ENCODE measurements at places on chromosomes 3 and 15.

DNA sequence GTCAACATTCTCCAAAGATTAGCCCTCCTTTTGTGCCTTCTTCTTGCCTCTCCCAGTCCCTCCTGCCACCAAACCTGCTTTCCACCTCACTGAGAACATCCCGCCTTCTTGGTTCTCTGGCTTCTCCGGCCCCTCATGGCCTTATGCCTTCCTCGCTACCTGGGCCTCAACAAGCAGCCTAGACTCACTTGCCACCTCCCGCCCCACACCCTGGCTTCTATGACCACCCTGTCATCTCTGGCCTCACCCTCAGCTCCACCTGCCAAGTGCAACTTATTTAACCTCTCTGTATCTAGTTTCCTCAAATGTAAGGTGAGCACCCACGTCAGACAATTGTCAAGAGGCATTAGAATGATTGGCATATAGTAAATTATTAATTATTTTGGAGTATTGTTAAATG lies 68.8 kb upstream of the MEX3B start:
- no peak for DNase-seq

- no peak for DNase-seq
Observed at GRCh38 chr3:9448071-9448470, 50.7 kb downstream of the SETD5 start.

DNA sequence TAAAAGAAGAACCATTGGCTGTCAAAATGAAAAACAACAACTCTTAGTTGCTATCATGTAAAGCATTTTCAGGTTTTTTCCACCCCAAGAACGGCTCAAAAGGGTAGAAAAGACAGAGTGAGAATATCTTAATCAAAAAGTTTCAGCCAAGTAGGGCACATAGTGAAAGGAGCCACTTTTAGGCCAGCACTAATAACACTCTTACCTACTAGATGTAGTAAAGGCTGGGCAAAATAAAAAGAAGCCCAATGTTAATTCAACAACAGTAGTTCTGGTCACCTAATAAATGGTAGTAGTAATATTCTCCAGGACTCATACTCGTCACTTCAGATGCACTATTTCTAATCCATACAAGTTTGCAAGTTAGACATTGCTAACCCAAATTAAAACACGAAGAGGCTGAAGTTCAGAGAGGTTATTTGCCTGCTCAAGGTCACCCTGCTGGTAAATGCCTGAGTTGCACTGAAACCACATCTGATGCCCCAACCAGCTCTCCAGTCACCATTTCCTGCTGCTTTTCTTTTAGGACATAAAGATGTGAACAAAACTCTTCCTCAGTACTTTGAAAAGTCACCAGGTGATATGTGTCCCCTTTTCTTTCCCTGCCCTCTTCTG lies 7.5 kb downstream of the GOLIM4 start:
- DNase-seq, result no peak

DNA sequence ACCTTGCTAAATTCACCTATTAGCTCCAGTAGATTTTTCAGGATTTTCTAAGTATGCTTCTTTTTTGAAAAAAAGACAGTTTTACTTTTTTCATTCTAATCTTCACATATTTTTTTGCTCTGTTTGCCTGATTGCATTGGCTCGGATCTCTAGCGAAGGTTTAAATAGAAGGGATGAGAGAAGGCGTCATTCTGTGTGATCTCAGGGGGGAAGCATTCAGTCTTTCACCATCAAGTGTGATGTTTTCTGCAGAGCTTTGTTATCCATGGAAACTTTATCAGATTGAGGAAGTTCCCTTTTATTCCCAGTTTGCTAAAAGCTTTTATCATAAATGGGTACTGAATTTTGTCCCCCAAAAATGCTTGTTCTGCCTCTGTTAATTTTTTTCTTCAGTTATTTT lies 120.3 kb downstream of the LRRK1 start:
- no peak for DNase-seq

DNA sequence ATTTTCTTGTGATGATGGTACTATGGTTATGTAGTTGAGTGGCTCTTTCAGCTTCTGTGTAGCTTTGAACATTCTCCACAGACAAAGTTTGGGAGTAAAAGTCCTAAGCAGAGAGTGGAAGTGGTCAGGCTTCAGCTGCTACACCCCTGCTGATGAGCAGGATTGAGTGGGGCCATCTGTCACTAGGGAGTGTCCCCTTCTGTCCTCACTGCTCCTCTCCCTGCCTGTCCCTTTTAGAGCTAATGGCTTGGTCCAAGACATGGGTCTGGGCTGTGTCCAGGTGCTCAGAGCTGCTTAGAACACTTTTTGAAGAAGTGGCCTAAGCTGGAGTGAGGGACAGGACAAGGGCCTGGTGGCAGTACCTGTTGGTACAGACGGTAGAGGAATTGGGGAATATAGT lies 15.1 kb downstream of the MYZAP start:
- no peak for DNase-seq

DNA sequence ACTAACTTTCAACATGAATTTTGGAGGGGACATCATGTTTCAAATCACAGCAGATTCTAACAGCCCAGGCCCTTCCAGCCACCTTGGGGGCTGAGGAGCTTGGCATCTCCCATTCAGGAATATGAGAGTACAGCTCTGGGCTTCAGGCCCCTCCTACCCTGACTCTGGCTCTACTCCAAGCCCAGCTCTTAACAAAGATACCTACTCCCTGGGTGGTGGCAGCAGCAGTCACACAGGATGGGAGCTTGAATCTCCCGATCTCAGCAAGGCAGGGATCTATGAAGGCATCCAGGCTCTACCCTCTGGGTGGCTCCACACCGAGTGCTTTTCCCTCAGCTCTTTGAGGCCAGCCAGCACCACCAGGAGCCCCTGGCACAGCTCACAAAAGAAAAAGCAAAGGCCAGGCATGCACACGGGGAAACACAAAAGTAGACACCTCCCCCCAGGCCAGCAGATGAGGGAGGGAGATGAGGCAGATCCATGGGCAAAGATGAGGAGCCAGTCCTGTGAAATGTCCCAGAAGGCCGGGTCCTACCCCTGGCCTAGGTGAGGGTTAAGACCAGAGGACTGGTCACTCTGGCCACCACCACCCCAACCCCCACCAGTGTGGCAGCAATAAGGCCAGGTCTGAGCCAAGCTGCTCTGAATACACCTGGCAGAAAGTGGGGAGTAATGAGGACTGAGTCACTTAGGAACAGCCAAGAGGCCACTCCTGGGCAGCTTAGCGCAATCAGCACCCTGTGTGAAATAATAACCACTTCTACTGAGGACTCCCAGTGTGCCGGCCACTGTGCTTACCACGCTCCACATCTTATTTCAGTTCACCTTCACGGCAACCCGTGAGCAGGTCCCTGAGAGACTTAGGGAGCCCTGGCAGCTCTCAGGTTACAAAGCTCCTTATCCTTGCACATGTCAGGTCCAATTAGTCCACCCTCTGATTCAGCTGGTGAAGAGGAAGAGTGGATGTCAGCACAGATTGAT lies 24.3 kb downstream of the PLA2G4F start:
- DNase-seq, result no peak

DNA sequence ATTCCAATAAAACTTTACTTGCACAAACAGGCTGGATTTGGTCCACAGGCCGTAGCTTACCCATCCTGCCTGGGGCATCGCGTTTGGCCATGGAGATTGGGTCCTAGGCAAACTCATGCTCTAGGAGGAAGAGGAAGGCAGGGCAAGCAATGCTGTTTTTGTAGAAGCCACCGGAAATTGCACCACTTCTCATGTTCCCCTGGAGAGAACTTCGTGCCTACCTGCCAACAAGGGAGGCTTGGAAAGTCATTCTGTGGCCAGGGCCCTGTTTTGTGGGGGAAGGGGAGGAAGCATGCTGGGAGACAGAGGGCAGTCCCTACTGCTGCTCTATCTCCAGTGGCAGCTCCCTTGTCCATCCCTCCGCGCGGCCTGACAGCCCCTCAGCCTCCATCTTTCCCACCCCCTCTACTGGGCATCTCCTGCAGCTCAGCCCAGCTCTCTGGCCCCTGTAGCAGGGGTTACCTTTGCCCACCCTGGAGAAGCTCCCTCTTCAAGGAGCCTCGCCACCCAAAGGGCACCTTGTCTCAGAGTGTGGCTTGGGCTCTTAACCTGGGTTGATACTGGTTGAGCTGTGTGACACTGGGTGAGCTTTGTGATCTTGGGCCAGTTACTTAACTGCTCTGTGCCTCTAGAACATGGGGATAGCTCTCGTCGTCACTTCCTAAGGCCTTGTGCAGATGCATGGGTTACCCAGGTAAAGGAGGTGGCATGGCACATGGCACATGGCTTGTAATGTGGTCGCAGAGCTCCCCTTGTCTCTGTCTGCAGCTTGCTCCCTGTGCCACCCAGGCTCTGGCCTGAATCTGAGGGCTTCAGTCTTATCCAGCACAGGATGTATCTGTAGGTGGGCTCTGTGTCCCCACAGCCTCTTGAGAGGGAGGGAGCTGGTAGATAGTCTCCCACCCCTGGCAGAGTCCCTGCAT lies 6.1 kb downstream of the ABTB1 start:
- no peak for DNase-seq

- DNase-seq, result no peak
Observed at GRCh38 chr15:57147621-57148020, 228.7 kb upstream of the CGNL1 start.

DNA sequence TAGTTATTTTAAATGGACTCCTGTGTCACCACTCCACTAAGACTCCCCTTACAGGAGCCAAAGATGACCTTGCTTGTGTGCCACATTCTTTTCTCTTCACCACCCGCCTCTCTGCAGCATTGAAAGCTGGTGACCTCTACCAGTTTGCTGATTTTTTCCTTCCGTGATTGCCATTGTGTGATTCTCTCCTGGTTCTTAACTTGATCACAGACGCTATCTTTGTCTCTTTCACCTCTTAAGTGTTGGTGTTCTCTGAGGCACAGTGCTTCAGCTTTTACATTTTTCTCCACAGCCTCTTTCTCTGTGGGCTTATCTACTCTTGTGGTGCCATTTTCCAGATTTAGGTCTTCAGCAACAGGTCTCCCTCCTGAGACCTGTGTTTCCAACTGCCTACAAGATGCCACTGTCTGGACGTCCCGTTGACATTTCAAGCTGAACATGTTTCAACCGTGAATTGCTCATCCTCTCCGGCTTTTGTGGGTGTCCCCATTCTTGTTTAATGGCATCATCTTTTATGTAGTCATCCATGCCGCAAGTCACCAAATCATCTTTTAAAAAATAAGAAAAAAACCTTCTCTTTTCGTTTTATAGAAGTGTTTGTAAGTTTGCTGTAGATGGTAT lies 26.5 kb downstream of the IQGAP1 start:
- DNase-seq, result no peak

GRCh38 chr15:45645026-45645980 lies 10.5 kb downstream of the SQOR start:
- DNase-seq, result no peak

DNA sequence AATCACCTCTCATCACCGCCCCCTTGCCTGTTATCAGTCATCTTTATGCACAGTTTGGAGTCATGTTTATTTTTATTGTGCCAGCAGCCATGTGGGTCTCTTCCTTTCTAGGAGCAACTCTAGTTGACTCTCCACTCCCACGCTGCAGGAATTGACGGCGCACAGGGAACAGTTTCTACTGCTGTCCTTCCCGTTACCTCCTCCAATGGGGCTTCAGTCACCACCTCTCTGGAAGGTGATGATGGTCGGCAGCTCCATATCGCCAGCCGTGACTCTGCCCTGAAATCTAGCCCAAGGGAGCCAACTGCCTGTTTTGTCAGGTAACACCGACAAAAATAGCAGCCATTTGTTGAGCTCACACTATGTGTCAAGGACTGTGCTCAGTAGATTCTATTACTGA lies 35.6 kb upstream of the FAM107A start:
- no peak for DNase-seq

DNA sequence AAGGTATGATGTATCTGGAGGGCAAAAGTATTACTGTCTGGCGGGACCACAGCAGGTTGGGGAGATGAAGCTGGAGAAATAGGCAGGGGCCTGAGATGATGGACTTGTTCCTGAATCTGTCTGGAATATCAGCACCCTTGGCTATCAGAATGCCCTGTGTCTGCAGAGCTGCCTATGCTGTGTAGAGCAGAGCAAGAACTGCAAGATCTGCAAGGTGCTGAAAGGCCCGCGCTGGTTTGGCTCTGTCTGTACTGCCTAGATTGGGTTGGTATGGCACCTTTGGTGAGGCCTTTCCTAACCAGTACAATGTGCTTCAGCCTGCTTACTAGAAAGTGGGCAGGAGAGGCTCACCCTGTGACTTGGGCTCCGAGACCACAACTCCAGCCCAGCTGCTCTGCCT lies 96.8 kb downstream of the WDR76 start:
- DNase-seq, result no peak

DNA sequence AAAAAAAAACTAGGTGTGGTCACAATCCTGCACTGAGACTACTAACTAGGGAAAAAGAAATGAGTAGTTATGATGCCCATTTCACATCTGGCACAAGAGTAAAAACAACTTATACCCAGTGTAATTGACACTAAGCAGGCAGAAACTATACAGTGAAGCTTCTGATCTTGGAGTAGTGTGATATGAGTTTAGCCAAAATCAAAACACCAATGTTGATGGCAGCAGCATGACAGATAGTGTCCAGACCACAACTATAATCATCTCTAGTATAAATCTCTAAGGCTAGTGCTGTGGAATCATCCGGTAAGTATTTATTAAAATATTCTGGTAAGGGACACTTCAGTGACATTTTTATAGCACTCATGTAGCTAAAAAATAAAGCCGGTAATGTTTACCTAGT lies 108.5 kb upstream of the EPHA6 start:
- no peak for DNase-seq

- DNase-seq, result no peak
Observed at GRCh38 chr3:183038221-183038620, 57.9 kb upstream of the DCUN1D1 start.

DNA sequence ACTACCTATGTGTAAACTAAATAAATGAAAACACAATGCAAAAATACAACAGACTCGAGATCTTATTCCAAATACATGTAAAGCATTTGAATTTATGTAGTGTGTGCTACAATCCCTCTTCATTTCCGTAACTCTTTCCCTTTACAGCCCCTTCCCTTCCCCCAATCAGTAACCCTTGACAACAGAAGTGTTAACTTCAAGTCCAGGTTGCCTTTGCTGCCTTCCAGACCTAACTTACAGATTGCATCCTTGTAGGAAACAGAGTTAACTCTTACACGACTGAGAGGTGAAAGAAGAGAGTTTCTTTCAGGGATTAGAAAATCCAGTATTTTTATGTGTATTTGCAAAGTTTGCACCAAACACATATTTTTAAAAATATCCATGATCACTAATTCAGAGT lies 1.4 kb upstream of the ROBO1 start:
- DNase-seq, result no peak

DNA sequence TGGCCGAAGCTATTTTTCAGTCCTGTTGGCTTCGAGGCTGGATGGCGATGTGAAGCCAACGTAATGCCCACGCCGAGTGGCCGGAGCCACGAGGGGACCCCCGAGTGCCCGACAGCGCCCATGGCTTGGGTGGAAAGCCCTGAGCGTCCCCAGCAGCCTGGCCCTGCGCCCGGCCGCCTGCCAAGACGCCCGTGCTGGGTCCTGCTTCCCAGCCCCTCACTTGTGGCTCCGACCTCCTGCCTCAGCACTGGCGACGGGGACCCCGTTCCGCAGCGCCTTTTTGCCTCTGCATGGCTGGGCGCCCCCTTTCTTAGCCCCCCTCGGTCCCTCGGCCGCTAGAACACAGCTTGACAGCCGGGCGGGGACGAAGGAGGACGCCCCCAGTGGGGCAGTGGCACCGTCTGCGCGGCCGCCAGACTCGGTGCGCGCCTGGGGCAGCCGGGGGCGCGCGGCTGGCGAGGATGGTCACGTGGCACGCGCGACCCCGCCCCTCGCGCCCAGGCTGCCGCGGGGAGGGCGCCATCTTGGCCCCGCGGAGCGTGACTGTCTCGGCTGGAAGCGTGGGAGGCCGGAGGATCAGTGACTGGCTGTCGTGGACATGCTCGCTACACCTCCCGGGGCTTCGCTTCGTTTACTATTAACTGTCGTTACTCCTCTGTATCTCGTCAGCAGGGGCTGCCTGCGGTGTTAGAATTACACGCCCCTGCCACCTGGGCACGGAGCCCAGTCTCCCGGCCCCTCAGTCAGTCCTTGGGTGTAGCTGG lies 626 bp upstream of the GPR176 start:
- DNase-seq, result peak; percentile 75
